ENCODE measurements at places on chromosomes 6 and 20.

GRCh38 chr6:13988908-13989307, 64.2 kb downstream of the RNF182 start:
- no peak for DNase-seq

DNA sequence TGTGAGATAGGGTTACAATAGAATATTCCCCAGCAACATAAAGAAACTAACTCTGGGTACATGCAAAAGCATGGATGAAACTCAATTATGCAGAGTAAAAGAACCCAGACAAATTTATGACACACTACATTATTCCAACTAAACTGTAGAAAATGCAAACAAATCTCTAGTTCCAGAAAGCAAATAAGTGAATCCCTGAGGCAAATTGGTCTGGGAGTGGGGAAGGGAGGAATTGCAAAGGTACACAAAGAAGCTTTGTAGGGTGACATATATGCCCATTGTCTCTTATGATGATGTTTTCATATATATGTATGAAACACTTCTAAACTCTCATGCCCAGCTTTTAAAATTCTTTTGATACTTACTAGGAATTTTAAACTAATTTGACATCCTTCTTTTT, 266.0 kb downstream of the CDKAL1 start:
- DNase-seq: no peak

DNA sequence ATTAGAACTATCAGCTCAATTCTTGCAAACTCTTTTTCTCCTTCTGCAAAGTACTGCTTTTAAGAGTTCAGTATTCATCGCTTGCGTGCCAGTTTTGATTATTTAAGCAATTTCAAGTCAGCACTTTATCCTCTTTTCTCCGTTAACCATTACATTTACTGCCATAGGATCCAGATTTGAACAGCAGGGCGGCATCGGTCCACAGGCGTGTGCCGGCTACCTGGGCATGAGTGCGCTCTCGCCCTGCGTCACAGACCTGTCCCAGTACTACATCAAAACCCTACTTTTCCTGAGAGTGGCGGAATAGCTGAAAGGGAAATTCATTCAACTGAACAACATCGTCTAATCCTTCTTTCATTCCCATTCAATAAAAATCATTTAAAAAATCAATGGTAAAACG, 53.4 kb downstream of the MYLK4 start:
- no peak for DNase-seq

- no peak for DNase-seq
Observed at GRCh38 chr20:58416835-58417234, 27.8 kb downstream of the VAPB start.

DNA sequence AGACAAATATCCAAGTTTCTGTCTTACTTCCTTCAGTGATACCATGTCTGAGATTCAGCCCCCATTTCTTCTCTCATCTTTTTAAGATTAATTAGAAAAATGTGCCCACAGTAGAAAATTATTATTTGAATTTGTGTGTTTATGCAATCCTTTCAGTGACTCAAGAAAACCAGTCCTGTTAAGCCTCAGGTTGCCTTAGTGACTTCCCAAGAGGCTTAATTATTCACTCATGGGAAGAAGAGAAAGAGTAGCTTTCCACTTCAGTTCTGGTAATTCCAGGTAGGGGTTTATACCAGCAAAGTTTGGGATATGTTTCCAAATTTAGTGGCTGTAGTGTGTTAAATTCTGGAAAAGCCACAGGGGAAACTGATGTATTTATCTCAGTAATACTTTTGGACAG, 149.1 kb downstream of the RIMS1 start:
- DNase-seq: no peak

- no peak for DNase-seq
Observed at GRCh38 chr6:30350524-30350923, 5.6 kb downstream of the RPP21 start.

GRCh38 chr6:3861424-3861823, 12.3 kb downstream of the FAM50B start:
- no peak for DNase-seq

DNA sequence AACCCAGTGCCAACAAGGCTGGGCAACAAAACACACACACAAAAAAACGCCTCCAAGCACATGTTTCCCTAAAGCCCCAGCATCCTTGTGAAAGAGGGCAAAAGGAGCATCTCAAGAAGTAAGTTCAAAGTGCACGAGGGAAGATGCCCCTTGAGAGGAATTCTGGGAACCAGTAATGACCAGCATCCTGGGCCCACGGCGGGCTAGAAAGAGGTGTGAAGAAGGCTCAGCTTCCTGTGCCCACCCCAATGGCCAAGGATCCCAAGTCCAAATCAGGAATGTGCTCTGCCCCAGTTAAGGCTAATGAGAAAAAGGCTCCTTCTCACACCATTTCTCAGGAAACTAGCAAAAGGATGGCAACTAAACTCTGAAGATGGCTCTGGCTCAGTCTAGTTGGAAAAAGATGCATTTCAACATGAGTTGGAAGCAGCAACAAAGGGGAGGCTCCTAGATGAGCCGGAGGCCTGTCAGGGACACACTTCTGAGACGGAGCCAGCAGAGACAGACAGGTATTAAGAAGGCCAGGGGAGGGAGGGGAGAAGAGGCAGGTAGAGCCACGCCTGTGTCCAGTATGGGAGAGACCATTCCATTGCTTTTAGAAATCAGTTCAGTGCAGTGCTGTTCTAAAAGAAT, 3.2 kb downstream of the RIMS4 start:
- DNase-seq: no peak

- DNase-seq: no peak
Observed at GRCh38 chr20:62040381-62040922, 25.2 kb downstream of the TAF4 start.

All from activated effector memory CD4-positive, alpha-beta T cell treated with Interleukin-2 at 50 U/mL for 16 hours (primary cell).